ENCODE measurements at places on chromosomes 5 and 9. TPM values are rescaled to one million over a fixed set of nuclear protein-coding genes. Genes with fewer than 3 reads are reported as not detected.

The AHRR gene
- polyA plus RNA-seq = 0.27 TPM

The RANBP17 gene
- 43.8 TPM for polyA plus RNA-seq

- no peak overlapping the region for H3K27ac ChIP-seq
- no peaks in the 10 kb centered on the region for H3K36me3 ChIP-seq
- no peak overlapping the region for H3K4me3 ChIP-seq
- peaks cover 3% of the 10 kb centered on the region for H3K4me1 ChIP-seq
- no peak for DNase-seq
Measured at GRCh38 chr9:257957-258356, 43.3 kb downstream of the DOCK8 start.

DNA sequence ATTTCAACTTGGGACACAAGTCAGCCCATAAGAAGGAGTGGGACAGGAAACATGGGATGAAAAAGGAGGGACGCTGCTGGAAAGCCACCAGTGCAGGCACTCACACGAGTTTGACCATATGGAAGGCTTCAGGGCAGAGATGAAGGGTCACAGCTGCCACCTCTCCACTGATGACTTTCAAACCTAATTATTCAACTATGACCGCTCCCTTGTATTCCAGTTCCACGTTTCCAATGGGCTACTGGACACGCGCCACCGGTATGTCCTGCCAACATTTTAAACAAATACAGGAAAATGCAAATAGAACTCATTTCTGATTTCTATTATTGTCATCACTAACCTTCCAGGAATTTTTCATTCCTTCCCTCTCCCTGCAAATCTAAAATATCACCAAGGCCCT, 134.7 kb downstream of the SLC1A3 start:
- H3K36me3 ChIP-seq = no peaks in the 10 kb centered on the region
- 0 out of 2 replicates have a peak, but pooled peaks cover under 1% of the 10 kb centered on the region for H3K27me3 ChIP-seq
- peaks cover 16% of the 10 kb centered on the region for H3K4me1 ChIP-seq
- no peak for DNase-seq
- no peak overlapping the region for H3K27ac ChIP-seq

DNA sequence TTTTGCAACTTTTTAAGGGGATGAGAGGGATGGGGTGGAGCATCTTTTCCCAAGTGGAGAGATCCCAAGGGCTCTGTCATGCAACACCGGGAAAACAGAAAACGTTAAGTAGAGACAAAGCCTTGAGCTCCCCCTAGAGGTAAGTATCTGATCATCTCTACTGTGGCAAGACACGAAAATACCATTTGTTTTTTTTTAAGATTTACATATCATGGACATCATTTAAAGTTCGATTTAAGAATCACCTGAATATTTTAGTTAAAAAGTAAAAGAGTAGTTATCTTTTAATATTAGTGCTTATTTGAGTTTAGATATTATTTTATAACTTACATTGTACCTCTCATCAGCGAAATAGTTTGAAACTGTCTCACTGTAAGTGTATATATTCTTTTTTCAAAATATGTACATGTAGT, 200.4 kb downstream of the LRRC70 start:
- no peak overlapping the region for H3K27ac ChIP-seq
- H3K4me3 ChIP-seq = no peak overlapping the region
- no peaks in the 10 kb centered on the region for H3K36me3 ChIP-seq
- H3K4me1 ChIP-seq = no peaks in the 10 kb centered on the region
- DNase-seq = peak; percentile 92
- H3K27me3 ChIP-seq = no peaks in the 10 kb centered on the region

DNA sequence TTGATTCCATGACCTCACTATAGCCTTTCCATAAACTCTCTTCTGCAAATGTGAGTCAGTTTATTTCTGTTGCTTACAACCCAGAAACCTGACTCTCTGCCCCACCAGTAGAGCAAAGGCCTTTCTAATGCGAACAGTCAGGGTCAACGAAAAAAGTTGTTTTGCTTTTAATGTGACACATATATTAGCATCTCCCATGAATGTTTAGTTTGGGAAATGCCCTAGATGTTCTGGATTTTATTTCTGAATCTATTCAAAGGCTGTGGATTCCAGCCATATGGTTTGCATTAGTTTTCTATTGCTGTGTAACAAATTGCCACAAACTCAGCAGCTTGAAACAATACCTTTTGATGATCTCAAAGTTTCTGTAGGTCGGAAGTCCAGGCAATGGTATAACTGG, 193.5 kb downstream of the GNA14 start:
- no peaks in the 10 kb centered on the region for H3K27me3 ChIP-seq
- peaks cover 8% of the 10 kb centered on the region for H3K4me1 ChIP-seq
- no peak overlapping the region for H3K27ac ChIP-seq
- no peaks in the 10 kb centered on the region for H3K36me3 ChIP-seq

- H3K36me3 ChIP-seq = no peaks in the 10 kb centered on the region
- DNase-seq = no peak
- no peaks in the 10 kb centered on the region for H3K27me3 ChIP-seq
- no peak overlapping the region for H3K27ac ChIP-seq
- no peaks in the 10 kb centered on the region for H3K4me1 ChIP-seq
- H3K4me3 ChIP-seq = no peak overlapping the region
Measured at GRCh38 chr5:98214240-98215051, 559.0 kb upstream of the RGMB start.

- H3K4me3 ChIP-seq = no peak overlapping the region
- H3K4me1 ChIP-seq = no peaks in the 10 kb centered on the region
- no peaks in the 10 kb centered on the region for H3K36me3 ChIP-seq
- peak; percentile 5 for DNase-seq
- H3K27ac ChIP-seq = no peak overlapping the region
- no peaks in the 10 kb centered on the region for H3K27me3 ChIP-seq
Measured at GRCh38 chr5:133757396-133757945, 145.1 kb upstream of the FSTL4 start.

DNA sequence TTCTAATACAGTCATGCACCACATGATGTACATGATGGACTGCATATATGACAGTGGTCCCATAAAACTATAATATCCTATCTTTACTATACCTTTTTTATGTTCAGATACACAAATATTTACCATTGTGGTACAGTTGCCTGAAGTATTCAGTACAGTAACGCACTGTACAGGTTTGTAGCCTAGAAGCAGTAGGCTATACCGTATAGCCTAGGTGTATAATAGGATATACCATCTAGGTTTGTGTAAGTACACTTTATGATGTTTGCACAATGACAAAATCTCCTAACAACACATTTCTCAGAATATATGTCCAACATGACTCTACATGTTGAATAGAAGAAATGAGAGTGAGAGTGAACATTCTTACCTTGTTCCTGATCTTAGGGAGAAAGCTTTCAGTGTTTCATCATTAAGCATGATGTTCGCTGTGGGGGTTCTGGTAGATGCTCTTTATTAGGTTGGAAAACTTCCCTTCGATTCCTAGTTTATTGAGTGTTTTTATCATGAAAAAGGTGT, 31.8 kb downstream of the AMBP start:
- H3K27ac ChIP-seq = no peak overlapping the region
- H3K36me3 ChIP-seq = no peaks in the 10 kb centered on the region
- DNase-seq = no peak
- H3K4me1 ChIP-seq = no peaks in the 10 kb centered on the region

DNA sequence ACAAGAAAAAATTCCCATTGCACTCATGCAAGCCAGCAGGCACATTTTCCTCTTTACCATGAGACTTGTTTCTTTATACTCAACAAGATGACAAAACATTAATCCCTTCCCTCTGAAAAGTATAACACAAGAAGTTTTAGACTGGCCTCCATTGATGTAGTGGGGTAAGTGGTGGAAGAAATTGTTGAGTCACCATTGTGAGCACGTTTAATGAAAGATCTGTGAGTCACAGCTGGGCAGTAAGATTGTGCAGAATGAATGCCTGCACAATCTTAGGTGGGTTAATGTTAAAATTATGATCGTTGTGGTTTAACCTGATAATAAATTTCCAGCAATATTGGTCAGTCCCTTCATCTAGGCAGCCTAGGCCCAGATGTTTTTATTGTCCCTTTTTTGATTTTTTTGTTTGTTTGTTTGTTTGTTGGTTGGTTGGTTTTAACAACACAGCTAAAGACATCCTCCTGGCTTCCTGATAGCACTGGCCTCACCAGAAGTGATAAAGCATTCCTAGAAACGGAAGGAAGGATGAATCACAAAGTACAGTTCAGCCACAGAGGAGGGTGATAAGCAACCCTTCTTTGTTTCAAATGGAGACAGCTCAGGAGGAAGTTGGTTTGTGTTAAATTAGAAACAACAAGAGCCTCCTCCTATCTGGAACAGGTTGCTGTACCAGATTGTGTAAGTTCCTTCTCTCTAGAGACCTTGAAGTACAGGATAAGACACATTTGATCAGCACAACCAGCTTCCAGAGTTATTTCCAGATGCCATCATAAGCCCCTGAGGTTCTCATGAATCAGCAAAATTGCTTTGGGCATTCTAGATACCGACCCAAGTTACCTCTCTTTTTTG, 40.3 kb downstream of the SLC24A2 start:
- no peaks in the 10 kb centered on the region for H3K27me3 ChIP-seq
- H3K4me3 ChIP-seq = no peak overlapping the region
- H3K27ac ChIP-seq = no peak overlapping the region
- no peak for DNase-seq
